ENCODE measurements at places on chromosomes 12 and 14.

GRCh38 chr12:16062611-16063010, 151.5 kb downstream of the DERA start:
- no peak for DNase-seq

GRCh38 chr14:34619471-34619870, 10.5 kb downstream of the SNX6 start:
- no peak for DNase-seq

DNA sequence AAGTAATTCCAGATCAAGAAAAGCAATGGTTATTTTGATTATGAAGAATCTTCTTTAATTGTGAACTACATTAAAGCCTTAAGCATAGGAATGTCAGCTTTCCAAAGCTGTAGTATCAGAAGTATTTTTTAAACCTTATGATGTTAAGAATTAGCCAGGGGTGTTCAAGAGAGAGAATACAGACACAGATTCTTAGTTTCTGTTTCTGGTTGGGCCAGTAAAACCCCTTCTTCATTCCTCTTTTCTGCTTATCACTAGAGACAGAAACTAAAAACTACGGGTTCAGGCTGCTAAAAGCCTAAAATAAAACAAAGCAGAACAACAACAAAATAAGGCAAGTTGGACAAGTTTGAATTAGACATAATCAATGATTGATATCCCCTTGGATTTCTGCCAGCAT, 38.2 kb downstream of the IFT43 start:
- no peak for DNase-seq

DNA sequence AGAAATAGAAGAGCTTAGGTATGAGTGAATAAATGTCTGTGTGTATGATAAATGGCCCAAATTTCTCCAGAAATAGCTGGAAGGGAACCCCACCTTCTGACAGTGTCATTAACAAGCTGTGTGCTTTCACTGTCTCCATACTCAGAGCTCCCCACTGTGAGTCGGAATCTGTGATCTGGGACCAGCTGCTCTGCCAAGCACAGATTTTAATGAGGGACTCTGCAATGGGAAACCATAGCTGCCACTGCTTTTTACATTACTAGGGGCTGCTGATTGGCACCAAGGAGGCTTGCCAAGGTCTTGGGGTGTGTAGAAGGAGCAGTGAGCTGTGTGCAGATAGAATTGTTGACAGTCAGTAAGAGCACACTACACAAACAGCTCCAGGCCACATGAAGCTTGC, 244.2 kb upstream of the CCDC196 start:
- no peak for DNase-seq

DNA sequence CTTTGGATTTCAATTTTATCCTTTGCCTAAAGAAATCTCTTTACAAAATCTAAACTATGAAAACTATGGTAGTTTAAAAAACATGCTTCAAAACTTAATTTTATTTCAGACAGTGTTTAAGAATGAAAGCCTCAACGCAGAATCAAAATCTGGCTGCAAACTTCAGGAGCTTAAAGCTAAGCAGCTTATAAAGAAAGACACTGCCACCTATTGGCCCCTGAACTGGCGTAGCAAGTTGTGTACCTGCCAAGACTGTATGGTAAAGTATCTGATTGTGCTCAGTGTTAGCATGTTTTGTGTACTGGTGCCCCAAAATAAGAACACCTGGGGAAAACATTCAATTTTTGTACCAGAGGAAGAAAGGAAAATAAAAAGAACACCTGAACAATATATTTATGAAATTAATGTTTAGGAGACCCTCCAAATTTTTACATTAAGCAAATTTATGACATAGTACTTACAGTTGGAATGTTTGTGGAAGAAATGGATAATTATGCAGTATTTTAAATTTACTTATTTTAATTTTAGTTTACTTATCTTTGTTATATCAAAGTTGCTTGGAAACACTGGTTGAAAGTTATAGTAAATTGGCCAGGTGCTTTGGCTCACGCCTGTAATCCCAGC, 12.2 kb downstream of the UBR7 start:
- DNase-seq, result no peak

DNA sequence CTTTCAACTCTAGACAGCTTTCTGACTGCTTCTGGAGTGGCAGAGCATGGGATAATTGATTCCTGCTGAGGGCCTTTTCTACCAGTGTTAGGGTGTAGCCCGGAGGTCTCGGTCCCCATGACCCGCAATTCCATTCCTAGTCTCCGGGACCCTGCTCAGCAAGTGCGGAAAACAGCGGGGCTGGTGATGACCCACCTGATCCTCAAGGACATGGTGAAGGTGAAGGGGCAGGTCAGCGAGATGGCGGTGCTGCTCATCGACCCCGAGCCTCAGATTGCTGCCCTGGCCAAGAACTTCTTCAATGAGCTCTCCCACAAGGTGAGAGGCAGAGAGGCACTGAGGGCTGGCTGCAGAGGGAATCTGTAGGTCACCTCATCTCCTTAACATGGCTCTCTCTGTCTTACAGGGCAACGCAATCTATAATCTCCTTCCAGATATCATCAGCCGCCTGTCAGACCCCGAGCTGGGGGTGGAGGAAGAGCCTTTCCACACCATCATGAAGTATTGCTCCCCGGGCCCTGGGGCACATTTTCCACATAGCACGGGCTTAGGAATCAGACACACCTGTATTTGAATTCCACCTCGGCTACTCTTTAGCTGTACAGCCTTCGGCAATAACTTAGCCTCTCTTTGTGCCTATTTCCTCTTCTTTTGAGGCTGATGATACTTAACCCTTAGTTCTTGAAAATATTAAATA, 5.6 kb upstream of the GAPDH start:
- DNase-seq, result no peak

GRCh38 chr12:113932381-113933196, 33.5 kb downstream of the RBM19 start:
- DNase-seq, result peak; percentile 80

- no peak for DNase-seq
These were observed 776.1 kb downstream of the AACS start for GRCh38 chr12:125841332-125841731.

DNA sequence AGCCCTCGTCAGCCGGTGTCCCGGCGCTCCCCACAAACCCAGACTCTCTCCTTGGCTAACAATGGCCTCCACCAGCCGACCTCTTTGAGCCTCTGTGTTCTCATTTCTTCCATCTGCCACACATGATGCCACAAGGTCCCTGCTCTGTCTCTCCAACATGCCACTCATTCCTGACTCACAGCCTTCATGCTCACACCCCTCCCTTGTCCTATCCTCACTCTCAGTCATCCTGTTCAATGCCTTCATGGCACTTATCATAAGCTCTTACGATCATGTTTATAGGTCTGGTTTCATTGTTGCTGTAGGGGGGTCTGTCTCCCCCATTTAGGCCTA, 9.6 kb upstream of the SERPINA11 start:
- no peak for DNase-seq

- no peak for DNase-seq
These were observed 13.2 kb upstream of the SELPLG start for GRCh38 chr12:108646600-108647579.

All from ecto neural progenitor cell (in vitro differentiated cells).